Dorsolateral prefrontal cortex (tissue), 122 donors: ENCODE measurements at places on chromosomes 13 and 19. TPM values are rescaled to one million over a fixed set of nuclear protein-coding genes. Genes with fewer than 3 reads are reported as not detected.

The CERS1 gene
- total RNA-seq = 111 TPM

The IZUMO2 gene
- total RNA-seq = not detected

The FUT6 gene
- not detected for total RNA-seq

The IGSF23 gene
- not detected for total RNA-seq

The GPR12 gene
- total RNA-seq = 20.2 TPM

The FFAR1 gene
- total RNA-seq = 0.28 TPM

The ETV2 gene
- total RNA-seq = not detected

The SHANK1 gene
- total RNA-seq = 156 TPM

The MBNL2 gene
- 164 TPM for total RNA-seq

The AMER2 gene
- 202 TPM for total RNA-seq

The CCL25 gene
- 0.71 TPM for total RNA-seq

GRCh38 chr13:39245688-39246087 is 207.4 kb downstream of the NHLRC3 start:
- DNase-seq = no peak

DNA sequence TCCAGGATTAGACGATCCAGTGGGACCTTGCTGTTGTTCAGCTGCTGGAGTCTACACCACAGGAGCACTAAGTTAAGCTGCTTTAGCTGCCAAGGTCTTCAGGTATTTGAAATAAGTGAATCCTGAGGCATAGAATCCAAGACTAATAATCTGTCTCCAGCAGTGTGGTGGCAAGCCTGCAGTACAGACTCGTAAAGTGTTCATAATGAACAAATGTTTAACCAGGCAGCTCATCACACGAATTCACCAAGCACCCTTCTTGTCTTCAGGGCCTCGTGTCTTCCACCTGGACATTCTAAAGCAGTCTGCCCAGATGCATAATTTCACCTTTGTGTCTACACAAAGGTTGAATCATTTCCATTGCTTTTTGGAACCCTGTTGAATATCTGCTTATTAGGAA is 5.3 kb downstream of the ATP11A start:
- no peak for DNase-seq

DNA sequence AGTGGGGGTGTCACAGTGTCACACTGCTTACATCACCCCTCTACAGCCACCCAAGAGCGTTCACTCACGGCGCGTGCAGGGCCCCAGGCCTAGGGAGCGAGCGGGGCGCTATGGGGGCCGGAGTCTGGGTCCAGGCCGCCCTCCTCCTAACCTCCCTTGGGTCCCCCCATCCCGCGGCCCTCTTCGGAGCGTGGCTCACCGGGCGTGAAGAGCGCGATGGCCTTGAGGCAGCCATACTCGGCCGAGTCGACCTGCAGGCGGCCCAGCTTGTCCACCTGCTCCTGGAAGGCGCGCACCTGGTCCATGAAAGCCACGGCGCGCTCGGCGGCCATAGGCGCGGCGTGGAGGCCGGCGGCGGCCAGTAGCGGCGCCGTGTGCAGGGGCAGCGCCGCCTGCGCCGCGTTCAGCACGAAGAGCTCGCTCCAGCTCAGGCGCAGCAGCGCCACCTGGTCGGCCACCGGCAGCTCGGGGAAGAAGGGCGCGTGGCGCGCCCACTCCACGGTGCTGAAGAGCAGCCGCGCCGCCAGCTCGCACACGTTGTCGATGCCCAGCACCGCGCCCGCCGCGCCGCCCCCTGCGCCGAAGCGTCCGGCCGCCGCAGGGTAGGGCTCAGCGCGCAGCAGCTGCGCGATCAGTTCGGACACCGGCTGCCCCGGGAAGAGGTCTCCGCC is 9.4 kb downstream of the OCEL1 start:
- peak; percentile 77 for DNase-seq

DNA sequence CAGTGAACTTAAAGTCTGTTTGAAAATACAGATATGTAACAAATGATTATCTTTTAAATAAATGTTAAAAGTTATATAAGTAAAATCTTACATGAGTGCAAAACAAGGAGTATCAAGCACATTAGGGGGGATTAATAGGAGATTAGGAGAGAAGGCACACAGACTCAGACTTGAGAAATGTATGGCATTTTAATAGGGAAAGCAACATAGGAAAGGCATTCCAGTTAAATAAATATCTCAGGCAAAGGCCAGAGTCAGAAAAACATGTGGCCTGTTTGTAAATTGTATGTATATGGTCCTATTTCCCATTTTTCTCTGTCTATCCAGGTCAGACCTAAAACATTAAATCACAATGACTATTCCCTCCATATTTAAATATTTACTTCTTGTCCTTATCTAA is 462.7 kb downstream of the GPC6 start:
- no peak for DNase-seq

- DNase-seq = no peak
Observed at GRCh38 chr19:18436671-18437490, 1.1 kb downstream of the ISYNA1 start.

DNA sequence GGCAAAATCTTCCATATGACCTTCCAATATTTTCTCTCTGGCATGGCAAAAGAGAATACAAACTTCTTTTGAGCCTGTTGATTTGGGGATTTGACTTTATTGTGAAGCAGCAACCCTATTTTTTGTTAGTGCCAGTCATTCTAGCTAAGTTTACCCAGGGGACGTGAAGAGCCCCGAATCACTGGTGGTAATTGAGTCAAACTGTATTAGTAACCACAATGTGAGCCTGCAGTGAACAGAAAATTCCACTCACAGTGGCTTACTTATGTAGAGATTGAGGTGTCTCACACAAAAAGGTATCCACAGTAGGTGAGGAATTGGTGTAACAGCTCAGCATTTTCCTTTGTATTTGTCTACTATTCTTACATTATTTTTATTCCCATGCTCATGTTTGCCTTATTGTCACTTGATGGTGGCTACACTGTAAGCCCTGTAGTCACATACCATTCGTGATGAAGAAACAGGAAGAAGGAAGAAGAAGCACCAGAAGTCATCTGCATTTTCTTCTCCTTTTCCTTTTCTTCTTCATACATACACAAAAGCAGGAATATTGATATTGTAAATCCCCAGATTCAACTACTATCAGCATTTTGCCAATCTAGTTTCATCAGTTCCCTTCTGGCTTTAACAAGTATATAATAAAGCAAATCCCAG is 33.3 kb upstream of the MYCBP2 start:
- no peak for DNase-seq

GRCh38 chr13:105565136-105565727 is 970.2 kb downstream of the EFNB2 start:
- no peak for DNase-seq

GRCh38 chr19:4972509-4973230 is 3.8 kb downstream of the KDM4B start:
- DNase-seq = no peak

GRCh38 chr19:33681081-33681680 is 59.4 kb downstream of the CHST8 start:
- no peak for DNase-seq

GRCh38 chr13:98312606-98313005 is 135.5 kb upstream of the RNF113B start:
- DNase-seq = no peak

DNA sequence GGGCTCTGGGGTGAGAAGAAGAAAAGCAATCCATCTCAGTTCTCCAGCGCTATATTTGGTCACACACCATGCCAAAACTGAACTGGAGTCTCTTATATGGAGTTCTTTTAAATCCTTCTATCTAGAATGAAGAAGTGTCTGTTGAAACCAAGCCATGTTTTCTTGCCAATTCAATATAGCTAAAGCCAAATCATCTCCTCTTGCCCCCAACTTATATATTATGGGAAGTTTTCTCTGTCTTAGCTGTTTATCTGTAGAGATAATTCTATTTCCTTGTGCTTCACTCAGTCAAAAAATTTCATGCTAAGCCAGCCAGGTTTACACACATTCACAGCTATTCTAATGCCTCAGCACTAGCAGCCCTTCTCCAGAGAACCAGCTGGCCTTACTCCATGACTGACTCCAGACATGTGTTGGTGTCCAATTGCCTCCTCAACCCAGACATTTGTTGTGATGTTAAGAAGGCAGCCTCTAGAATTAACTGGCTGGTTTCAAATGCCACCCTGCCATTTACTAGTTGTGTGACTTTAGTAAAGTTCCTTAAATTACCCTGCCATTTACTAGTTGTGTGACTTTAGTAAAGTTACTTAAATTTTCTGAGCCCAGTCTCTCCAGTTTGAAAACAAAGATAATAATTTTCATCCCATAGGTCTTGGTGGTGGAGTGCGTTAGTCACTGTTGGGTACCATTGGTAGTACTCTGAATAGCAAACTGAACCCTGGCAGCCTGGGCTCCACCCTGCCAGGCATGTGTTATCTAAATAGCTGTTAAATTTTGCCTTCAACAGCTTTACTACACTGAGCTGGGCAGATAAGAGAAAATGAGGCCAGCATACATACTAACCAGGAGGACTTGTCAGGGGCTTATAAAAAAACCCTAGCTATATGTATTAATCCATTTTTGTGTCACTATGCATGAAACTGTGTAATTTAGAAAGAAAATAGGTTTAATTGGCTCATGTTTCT is 525.1 kb downstream of the LMO7 start:
- no peak for DNase-seq

DNA sequence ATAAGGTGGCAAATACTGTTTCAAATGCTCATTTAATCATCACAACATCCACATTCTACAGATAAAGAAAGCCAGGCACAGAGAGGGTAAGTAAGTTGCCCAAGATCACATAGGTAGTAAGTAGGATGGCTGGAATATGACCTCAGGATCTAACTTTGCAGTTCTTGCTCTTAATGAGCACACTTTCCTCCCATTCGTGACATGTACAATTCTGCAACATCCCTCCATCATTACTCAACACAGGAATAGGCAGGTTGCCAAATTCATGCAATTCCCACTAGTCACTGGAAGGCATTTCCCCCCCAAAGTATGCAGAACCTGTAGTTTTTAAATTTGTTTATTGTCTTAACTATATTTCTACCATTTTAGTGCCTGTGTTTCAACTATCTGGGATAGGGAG is 109.2 kb downstream of the OLFM4 start:
- no peak for DNase-seq

DNA sequence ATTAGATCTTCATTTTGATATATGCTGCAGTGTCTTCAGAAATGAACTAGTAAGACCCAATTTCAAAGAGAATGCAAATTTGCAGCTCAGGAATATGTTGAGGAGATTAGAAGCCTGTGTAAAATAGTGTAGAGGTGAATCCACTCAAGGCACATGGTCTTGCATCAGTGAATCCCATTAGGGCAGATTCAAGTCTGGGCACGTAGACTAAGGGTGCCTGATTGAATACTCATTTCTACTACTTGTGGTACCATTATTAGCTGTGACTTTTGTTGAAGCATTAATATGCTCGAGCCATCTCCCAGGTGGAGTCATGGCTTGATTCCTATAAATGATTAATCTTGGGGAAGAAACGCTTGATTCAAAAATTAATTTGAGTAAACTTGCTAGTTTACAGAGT is 129.4 kb downstream of the AKAP11 start:
- no peak for DNase-seq

DNA sequence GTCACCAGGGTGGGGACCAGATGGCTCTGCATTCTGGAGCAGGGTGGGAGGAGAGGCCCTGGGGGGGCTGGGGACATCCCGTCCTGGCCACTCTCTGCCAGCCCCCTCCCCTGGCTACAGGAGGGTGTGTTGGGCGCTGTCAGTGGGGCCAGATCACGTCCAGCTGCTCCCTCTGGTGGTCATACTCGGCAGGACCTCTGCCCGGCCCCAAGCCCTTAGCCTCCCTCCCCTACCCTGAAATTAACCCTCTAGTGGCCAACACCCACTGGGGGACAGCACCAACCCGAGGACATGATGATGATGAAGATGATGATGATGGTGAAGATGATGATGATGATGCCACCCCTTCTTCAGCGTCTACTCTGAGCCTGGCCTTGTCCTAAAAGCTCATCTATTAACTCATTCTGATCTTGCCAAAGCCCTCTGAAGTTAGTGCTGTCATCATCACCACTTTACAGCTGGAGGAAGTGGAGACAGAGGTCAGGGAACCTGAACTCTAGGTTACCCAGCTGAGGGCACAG is 590 bp upstream of the LGI4 start:
- peak; percentile 82 for DNase-seq

GRCh38 chr13:28181413-28181812 is 43.1 kb downstream of the PAN3 start:
- no peak for DNase-seq

GRCh38 chr19:32651729-32652140 is 23.2 kb downstream of the ANKRD27 start:
- peak; percentile 41 for DNase-seq

GRCh38 chr19:10848230-10848856 is at the start of gene C19orf38:
TSS of gene C19orf38 (plus strand) at chr19:10848415. CDS start at chr19:10848509, 94 bp downstream.
- DNase-seq = no peak
